ENCODE measurements at places on chromosomes 5 and 9.

- no peak for DNase-seq
Observed at GRCh38 chr5:32143617-32144377, 30.3 kb downstream of the GOLPH3 start.

GRCh38 chr5:124658867-124659557, 87.4 kb downstream of the ZNF608 start:
- no peak for DNase-seq

- DNase-seq: no peak
Observed at GRCh38 chr9:123102375-123103113, 69.1 kb downstream of the GPR21 start.

DNA sequence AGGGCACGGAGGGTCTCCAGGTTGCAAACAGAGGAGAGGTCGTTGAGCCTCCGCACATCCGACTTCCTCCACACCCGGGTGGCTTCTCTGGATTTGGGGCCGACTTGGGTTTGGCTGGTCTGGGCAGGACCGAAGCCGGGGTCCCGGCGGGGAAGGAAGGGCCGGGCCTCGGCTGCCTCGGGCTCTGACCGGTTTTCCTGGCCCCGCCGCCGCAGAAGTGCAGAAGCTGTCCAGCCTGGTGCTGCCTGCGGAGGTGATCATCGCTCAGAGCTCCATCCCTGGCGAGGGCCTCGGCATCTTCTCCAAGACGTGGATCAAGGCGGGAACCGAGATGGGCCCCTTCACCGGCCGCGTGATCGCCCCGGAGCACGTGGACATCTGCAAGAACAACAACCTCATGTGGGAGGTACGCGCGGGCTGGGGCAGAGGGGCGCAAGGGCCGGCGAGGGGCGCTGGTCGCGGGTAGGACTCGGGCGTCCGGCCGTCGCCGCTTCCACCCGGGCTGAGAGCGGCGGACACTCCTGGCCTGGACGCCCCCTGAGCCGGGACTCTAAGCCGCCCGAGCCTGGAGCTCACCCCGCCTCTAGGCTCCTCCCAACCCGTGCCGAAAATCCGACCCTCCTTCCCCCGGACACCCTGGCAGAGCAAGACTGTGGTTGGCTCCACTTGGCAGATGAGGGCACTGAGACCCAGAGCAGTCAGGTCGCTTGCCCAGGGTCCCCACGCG, 2.2 kb downstream of the PRDM12 start:
- no peak for DNase-seq

DNA sequence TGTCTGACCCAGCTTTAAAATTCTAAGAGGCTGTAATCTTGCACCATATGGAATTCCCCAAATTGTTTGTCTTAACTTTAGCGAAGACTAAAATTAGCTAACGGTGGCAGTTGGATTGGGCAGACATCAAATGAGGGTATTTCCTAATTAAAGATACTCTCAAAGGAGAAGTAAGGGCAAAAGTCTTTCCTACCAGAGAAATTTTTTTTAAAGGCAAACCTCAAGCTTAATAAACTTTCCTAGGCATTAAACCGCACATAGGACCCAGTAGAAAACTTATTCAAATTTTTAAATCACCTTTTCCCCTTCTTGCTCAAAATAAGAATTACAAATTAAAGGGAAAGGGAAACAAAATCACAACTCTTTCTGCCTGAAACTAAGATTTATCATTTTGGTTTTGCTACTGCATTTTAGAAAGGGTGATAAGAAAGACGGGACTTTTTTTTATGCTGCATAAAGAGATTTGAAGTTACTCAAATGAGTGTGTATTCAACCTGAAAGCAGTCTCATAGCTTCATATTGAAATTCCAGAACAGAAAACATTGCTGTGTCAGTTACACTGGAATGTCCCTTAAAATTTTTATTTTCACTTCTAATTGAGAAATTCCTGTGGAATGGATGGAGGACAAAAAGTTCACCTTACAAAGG, 189.1 kb upstream of the PTGER4 start:
- no peak for DNase-seq

Data from hypothalamus (tissue), 51 donors.